ENCODE measurements at places on chromosomes 2 and 18. TPM values are rescaled to one million over a fixed set of nuclear protein-coding genes. Genes with fewer than 3 reads are reported as not detected.
A peak's percentile ranks its signal among the peaks of the same experiment; 100 is the strongest.

The PLEKHA3 gene
- 10.7 TPM for total RNA-seq

The COL4A4 gene
- total RNA-seq, result 0.24 TPM

The LRRC30 gene
- total RNA-seq, result not detected

The DNER gene
- total RNA-seq, result 0.60 TPM

The SULT1C2 gene
- total RNA-seq, result not detected

The LHCGR gene
- not detected for total RNA-seq

The CAPN14 gene
- total RNA-seq, result 191 TPM

The SOCS6 gene
- total RNA-seq, result 21.2 TPM

The ICOS gene
- not detected for total RNA-seq

The SULT1C4 gene
- total RNA-seq, result 0.32 TPM

The CROCC2 gene
- 0.12 TPM for total RNA-seq

DNA sequence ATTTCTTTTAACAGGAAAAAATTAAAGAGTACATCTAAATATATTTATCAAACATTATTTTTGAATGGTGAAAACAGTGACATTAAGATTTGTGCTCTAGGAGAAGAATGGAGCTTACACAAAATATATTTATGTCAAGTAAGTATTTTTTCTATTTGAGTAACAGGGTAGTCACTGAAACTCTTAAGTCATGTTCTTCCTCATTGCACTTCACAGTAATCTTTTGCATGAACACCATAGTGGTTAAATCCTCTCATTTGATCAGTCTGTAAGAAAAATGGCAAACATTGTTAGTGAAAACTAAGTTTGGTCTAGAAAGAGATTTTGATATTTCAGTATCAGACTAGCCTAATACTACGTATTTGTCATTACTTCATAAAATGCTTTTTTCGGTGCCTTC is 8.1 kb downstream of the GMCL1 start:
- ATAC-seq, result no peak

DNA sequence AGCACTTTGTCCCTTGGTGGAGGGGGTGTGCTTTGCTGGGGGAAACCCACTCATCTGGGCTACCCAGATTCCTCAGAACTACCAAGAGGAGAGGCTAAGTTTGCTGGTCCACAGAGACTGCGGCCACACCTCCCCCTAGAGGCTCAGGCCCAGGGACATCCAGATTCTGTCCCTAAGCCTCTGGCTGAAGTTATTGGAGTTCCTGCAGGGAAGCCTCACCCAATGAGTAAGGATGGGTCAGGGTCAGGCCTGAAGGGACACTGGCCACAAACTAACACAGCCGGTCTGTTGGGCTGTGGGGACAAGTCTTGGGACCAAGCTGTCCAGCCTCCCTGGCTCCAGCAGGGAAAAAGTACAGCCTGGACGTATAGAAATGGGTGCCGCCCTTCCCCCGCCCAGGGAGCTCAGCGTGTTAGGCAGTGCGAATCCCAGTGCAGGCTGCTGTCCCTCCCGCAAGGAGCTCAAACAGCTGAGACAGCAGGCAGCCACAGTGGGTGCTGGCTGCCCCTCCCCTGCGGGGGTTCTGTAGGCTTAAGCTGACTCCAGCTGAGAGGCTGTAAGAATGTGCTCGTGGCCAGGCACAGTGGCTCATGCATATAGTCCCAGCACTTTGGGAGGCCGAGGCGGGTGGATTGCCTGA is 86.9 kb upstream of the ARL5A start:
- no peak for ATAC-seq

DNA sequence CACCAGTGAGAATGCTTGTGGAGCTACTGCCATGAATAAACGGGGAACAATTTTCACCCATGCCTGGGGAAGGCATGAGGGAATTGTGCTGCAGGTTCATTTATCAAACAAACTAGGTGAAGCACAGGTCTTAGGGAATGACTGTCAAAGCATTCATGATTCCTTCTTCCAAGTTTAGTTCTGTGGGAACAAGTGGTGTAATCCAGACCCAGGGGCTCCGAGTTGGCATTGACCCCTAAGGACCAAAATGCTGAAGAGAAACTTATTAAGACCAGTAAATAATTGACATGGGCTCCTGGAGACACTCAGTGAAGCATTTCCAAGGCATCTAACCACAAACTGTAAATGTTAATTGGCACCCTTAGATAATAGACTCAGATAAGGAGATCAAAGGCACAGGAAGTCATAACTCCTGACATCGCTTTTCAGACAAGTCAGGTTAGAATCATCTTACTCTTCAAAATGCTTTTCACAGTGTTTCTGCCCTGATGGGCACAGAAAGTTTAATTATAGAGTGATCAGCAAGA is 96.9 kb downstream of the SPP2 start:
- no peak for ATAC-seq

- no peak for ATAC-seq
These were observed 79.8 kb upstream of the RNF152 start for GRCh38 chr18:61972389-61973264.

DNA sequence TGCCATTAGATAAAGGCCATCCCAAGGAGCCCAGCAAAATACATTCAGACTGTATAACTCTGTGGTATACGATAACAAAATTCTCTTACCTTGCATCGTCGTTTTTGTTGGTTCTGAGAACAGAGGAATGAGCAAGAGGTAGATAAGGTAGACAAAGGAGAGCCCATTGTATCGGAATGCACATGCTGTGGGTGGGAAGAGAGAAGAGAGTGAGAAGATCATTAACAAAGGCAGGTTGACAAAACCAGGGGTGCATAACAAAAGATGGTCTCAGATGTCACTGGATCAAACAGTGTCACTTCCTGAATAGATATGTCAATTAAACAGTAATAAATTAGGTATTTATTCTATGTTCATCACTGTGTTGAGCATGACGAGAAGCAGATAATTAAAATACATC is 83.3 kb downstream of the PIEZO2 start:
- no peak for ATAC-seq

DNA sequence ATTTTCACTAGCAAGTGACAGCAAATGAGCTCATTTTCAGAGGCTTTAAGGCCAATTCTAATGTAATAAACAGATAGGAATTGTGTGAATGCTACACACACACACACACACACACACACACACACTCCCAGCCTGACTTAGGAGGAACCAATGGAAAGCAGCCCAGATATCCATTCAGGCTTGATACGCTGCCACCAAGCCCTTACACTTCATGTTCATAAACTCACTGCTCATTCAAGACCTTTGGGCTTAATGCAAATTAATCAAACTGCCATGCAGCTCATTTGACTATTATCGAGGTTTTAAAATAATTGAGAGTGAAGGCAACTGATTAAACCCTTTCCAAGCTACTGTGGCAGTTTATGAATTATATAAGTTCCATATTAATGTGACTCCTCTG is 298.9 kb upstream of the NCKAP5 start:
- ATAC-seq, result no peak

DNA sequence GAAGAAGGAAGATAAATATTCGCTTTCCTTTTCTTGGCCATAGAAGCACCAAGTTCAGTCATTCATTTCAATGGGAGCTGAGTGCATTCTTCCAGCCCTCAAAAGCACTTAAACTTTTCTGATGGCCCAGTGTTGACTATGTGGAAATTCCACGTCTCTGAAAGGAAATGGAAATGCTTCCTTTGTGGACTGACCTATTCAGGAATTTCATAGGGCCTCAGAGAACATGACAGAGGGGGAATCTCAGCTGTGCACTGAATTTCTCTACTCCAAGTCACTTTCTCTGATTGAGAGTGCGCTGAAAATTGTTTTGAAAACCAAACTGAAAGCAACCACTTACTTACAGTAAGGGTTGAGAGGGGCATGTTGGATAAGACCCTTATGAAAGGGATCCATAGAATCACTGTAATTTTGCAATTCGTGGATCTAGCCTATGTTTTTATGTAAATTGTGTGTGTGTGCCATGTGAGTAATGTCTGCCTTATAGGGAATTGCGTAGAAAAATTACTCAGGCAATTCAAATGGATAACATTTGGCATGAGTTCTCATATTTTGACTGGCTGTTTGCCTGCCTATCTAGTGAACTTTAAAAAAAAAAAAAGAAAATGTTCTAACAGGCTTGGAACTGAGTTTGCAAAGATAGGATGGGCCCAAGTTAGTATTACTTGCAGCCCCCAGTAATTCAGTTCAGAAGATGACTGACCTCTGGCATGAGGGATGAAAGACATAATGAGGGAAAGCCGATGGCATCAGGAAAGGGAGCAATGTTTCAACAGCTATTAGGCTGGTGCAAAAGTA is 437.0 kb downstream of the PTPRM start:
- no peak for ATAC-seq

GRCh38 chr2:181058378-181059269 is 78.2 kb downstream of the UBE2E3 start:
- no peak for ATAC-seq

- ATAC-seq, result no peak
These were observed 106.4 kb upstream of the NCKAP5 start for GRCh38 chr2:133674433-133675331.

GRCh38 chr2:41079011-41079410 is 627.1 kb upstream of the SLC8A1 start:
- ATAC-seq, result no peak

- ATAC-seq, result peak; percentile 14
These were observed 177.1 kb downstream of the EIPR1 start for GRCh38 chr2:3200420-3200939.

- ATAC-seq, result no peak
These were observed 19.4 kb upstream of the ATP6V1B1 start for GRCh38 chr2:70916291-70916690.

- ATAC-seq, result no peak
These were observed 39.5 kb upstream of the IL1RL1 start for GRCh38 chr2:102271844-102272243.

DNA sequence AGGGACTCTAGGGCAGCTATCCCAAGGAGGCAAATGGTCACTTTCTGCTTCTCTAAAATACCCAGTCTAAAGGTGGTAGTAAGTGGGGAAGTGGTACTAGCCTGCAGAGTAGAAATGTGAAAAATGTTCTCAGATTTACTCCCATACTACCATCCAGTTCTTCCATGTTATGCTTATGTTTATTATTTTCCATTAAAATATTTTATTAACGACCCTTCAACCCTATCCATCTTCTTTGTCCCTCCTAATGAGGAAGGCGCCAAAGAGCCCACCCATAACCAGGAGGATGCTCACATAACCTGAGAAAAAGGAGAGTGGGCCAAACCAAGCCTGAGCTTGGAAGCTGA is 153.5 kb downstream of the ANTXR1 start:
- no peak for ATAC-seq

DNA sequence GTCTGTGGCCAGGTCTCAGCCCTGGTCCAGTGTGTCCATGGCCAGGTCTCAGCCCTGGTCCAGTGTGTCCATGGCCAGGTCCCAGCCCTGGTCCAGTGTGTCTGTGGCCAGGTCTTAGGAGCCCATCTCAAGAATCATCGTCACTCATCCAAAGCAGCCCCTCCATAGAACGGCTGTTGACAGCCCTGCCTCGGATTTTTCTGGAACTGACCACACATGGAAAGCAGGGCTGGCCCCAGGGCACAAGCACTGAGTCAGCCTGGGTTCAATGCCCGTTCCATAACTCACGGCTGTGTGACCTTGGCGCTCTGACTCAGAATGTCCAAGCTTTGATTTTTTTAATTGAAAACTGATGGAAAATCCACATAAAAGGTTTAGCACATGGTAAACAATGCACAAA is 59.9 kb upstream of the SNTG2 start:
- ATAC-seq, result no peak

GRCh38 chr18:37019157-37019827 is 190.4 kb downstream of the KIAA1328 start:
- ATAC-seq, result peak; percentile 72

GRCh38 chr2:24049485-24050021 is at the start of gene FKBP1B:
Gene FKBP1B, plus strand, starts transcription at chr2:24049741. Its CDS starts 109 bp downstream, at chr2:24049850.
- ATAC-seq, result peak; percentile 41

- ATAC-seq, result no peak
These were observed 366.7 kb upstream of the SPHKAP start for GRCh38 chr2:228548230-228548629.

- no peak for ATAC-seq
These were observed 47.4 kb upstream of the ITGB6 start for GRCh38 chr2:160247296-160248035.

GRCh38 chr2:141724426-141724825 is 406.4 kb downstream of the LRP1B start:
- ATAC-seq, result no peak

- no peak for ATAC-seq
These were observed 86.7 kb downstream of the TMEM18 start for GRCh38 chr2:590214-591175.

DNA sequence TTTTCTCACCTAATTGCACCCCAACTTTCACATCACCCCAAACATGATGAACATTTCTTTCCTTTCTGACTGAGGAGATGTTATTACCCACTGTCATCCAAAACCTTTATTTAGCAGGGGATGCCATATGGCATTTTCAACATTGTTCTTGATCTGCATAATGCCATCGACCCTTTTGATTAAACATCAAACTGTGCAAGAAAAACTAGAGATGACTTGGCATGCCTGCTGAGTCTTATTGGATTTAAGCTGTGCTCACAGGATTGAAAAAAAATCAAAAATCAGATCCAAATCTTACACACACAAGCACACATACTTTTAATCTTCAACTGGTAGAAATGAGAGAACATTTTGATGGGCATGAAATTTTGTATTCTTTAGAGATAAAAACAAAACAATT is 536.0 kb downstream of the TMX3 start:
- no peak for ATAC-seq

DNA sequence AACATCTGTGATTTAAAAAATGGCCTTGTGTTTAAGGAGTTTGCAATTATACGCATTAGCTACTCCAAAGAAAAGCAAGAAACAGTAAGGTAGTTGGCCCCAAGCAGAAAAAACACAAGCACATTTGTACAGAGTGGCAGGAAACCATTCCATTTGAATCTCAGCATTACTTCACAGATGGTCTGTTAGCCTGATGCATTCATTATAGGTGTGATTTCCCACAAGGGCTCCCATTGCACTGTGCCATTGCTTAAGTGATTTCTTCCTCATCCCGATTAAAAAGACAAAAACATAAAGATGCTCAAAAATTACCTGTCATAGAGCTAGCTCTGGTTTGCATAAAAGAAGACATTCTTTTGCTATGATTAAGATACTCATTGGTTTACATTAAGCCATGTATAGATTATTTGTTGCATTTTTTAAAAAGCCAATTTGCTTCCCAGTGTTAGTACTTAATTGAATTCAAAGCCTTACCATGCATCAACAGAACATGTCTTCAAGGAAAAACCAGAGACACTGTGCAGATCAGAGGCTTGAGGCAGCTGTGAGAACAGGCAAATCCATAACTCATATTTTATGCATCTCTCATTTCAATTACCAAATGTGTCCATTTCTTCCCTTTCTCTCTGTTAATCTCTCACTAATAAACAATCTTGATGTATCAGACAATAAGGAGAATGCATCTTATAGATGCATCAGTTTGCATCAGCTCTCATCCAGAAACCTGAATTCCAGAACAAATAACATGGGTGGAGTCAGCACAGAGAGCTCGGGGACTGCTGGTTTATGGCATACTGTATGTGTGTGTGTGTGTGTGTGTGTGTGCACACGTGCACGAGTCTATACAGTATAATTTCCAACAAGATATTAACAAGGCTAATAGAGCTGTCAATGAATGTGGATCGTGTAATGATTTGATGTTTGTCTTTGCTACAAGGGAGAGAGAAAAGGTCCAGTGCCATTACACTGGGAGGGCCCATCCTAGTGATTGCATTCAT is 558.6 kb upstream of the HS6ST1 start:
- ATAC-seq, result no peak
